ENCODE measurements at places on chromosomes 1 and 21.

DNA sequence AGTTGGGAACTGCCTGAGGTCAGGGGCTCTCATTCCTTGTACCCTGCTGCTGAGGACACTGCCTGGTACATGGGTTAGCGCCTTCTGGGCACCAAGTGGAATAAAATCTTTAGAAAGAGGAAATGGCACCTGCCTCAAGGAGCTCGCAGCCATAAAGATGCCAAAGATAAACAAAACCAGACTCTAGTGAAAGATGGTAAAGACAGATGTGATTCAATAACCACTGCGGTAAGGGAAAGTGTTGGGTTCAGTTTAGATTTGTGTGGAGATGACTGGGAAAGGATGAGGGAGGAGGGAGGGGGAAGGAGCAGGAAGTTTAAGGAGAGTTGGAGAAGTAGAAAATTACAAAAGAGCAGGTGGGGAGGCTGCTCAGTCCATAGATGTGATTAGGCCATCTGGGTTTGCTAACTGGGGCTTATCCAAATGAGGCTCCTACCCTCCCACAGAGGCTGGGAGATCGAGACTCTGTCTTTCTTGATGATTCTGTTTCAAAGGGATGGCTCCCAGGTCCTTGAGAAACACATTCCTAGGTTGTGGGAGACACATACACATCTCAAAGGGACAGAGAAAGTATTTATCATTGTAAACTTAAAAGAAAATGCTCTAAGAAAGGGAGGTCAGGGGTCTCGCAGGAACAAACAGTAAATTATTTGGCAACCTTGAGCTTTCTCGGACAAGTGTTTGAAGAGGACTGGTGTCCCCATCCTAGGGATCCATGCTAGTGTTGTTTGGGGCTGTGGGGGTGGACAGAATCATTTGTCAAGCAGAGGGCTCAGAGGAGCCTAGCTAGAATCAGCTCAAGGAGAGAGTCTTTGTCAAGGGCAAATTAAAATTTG is 65.7 kb upstream of the MORC3 start:
- no peak for DNase-seq

- DNase-seq, result no peak
These were observed 2.5 kb downstream of the TFF3 start for GRCh38 chr21:42312626-42313104.

DNA sequence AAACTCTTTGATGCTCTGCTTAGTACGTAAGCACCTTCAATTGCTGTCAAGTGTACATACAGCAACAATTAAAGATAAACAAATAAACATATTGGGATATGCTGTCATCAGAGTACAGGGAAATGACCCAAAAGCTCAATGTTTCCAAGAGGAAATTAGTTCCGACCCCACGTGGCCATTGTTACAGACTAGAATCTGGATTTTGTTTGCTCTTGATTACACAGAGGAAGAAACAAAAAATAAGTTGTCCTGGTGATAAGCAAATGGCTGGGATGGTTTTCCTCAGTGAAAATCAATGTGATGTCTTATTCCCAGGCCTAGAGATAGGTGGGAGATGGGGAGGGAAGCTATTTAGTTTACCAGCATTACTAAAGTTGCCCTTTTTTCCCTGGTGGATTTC is 113.0 kb upstream of the UBE2U start:
- no peak for DNase-seq

- DNase-seq, result no peak
These were observed 99.2 kb downstream of the SGIP1 start for GRCh38 chr1:66633159-66633558.
